ENCODE measurements at places on chromosomes 16 and 17. TPM values are rescaled to one million over a fixed set of nuclear protein-coding genes. Genes with fewer than 3 reads are reported as not detected.
A peak's percentile ranks its signal among the peaks of the same experiment; 100 is the strongest.

- no peak for DNase-seq
Measured at GRCh38 chr16:6725634-6726331, 606.9 kb upstream of the RBFOX1 start.

DNA sequence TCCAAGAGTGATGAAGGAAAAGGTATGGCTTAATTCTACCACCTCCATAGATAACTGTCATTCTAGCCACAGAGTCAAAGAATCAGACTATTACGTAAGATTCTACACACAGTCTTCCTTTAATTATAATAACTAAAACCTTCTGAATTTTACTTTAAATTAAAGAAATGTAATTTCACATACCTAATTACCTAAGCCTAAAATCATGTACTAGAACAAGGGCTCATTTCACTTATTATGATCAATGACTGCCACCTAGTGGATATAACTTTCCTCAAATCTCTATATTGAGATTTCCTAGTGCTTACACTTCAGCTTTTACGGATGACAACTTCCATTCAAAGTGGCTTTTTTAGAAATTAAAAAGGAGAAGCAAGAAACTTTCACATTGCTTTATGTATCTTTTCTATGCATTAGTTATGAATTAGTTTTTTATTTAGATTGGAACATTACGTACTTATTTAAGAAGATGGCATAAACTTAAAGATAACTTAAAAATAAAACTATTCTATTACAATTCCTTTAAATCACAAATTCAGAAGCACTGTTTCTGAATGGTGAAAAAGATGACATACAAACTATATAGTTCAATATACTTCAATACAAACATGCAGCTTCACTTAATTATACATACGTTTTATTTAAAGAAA is 18.2 kb upstream of the ABCA10 start:
- no peak for DNase-seq

GRCh38 chr17:70563281-70563820 is 394.0 kb downstream of the KCNJ2 start:
- DNase-seq: no peak

DNA sequence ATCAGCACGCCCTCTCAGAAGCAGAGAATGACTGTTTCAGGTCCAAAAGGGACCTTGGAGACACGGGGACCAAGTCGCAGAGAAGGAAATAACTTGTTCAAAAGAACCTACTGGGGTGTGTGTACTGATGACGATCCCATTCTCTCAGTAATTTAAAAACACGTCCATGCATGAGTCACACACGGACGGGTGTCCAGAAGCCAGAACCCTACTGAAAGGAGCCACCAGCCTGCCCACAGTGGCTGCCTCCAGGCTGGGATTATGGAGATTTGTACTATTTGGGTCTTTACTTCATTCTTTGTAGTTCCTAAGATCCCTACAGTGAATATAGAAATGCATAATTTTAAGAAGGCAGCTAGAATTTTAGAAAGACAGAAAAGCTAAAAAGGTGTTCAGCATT is 27.8 kb downstream of the TMEM204 start:
- DNase-seq: no peak

DNA sequence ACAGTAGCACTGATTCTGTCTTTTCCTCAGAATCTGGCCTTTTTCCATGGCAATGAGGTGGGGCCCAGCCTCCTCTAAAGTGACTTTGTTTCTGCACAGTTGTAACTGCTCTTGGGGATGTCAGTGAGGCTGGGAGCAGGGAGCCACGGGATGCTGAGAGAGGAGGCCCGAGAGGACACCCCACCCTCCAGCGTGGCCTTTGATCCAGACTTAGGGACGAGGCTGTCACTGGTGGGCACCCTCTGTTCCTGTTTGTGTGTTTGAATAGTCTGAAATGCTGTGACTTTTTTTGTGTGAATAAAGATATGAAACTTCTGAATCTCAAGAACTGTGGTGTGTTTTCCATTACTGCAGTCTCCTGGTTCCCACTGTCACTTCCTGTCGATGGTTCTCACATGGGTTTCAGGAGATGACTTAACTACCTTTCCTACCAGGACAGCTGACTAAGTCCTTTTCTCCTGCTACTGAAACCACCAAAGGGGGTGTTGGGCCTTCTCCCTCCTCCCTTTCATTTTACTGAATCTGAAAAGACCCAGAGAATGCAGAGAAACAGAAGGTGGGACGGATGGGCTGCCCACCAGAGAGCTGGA is 18.6 kb downstream of the KCTD2 start:
- DNase-seq: no peak

DNA sequence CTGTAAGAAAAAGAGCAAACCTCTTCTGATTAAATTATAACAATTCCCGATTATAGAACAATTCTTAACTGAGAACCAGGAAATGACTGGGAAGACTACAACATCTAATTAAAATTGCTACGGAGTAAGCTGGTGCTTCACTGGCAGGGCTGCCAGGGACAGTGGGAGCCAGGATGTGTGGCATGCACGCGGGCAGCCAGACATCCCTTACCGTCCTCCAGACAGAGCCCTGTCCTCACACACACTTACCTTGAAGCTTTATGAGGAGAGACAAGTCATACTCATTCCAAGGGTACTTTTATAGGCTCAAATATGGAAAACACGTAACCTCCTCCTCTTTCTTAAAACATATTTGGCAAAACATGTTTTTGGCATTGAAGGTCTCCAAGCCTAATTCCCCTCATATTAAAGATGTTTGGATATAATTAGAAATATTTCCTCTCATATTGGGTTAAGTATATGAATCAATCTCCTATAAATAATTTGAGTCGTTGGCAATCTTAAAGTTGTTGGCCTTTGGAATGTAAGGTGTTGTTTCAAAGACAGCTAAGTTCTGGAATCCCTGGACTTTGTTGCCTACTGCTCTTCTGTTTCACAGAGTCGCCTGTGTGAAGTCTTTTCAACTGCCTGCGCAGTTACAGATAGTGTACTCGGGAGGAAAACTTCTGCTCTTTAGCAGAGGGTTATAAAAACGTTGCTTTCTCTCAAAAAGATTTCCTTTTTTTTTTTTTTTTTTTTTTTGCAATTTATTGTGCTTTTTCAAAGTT is at the start of gene MYH1:
TSS of gene MYH1 (minus strand) at position 272 of the 767 bp plus-strand sequence. CDS start 1,900 bp downstream, outside the sequence.
- no peak for DNase-seq

GRCh38 chr17:40329839-40330794 is 21.1 kb downstream of the RARA start:
- DNase-seq: no peak

GRCh38 chr16:10922328-10923145 is 19.7 kb downstream of the DEXI start:
- no peak for DNase-seq

DNA sequence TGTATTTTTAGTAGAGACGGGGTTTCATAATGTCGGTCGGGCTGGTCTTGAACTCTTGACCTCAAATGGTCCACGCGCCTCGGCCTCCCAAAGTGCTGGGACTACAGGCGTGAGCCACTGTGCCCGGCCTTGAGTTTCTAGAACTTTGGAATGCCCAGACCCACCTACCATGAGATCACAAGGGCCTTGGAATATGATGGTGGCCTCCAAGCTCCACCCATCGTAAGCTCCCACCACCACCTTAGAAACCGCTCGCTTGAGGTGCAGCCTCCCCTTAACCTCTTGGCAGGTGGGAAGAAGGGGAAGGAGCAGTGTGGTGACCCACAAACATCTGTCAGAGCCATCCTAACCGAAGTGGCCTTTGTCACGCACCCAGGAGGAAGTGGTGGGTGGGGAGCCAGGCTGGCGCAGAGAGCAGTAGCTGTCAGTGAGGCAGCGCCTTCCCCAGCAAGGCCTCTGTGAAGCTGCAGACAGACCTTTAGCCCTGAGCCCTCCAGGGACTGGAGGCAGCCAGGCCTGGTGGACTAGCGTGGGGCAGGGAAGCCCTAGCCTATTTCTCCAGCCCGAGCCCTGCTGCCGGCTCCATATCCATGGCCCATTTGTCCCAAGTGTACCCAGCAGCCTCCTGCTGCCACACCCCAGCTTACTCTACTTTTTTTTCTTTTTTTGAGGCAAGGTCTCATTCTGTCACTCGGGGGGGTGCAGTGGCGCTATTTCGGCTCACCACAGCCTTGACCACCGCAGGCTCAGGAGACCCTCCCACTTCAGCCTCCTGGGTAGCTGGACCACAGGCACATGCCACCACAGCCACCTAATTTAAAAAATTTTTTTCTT is 13.1 kb upstream of the SEPHS2 start:
- DNase-seq: no peak

DNA sequence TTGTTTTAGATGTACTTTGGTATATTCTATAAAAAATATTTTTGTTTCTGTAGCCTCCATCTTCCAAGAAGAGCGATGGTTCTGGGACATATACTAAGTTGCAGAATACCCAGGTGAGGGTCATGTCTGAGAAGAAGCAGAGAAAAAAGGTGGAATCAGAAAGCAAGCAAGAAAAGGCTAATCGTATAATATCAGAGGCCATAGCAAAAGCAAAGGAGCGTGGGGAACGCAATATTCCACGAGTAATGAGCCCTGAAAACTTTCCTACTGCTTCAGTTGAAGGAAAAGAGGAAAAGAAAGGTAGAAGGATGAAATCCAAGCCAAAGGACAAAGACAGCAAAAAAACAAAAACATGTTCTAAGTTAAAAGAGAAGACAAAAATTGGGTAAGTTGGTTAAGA is 154.6 kb downstream of the CHD9 start:
- no peak for DNase-seq

DNA sequence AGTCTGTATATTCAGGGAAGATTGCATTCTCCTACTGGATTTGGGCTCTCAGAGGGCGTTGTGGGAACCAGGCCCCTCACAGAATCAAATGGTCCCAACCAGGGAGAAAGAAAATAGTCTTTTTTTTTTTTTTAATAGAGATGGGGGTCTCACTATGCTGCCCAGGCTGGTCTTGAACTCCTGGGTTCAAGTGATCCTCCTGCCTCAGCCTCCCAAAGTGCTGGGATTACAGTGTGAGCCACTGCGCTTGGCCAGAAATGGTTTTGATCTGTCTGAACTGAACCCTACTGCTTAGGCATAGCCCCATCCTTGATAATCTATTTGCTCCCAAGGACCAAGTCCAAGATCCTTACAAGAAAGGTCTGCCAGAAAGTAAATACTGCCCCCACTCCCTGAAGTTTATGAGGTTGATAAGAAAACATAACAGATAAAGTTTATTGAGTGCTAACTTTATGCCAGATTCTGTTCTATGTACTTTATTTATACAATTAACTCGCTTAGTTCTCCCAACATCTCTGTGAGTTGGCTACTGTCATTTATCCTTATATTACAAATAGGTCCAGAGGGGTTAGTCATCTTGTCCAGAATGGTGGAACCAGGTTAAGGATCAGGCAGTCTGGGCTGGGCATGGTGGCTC is 13.5 kb downstream of the G6PC1 start:
- DNase-seq: no peak

DNA sequence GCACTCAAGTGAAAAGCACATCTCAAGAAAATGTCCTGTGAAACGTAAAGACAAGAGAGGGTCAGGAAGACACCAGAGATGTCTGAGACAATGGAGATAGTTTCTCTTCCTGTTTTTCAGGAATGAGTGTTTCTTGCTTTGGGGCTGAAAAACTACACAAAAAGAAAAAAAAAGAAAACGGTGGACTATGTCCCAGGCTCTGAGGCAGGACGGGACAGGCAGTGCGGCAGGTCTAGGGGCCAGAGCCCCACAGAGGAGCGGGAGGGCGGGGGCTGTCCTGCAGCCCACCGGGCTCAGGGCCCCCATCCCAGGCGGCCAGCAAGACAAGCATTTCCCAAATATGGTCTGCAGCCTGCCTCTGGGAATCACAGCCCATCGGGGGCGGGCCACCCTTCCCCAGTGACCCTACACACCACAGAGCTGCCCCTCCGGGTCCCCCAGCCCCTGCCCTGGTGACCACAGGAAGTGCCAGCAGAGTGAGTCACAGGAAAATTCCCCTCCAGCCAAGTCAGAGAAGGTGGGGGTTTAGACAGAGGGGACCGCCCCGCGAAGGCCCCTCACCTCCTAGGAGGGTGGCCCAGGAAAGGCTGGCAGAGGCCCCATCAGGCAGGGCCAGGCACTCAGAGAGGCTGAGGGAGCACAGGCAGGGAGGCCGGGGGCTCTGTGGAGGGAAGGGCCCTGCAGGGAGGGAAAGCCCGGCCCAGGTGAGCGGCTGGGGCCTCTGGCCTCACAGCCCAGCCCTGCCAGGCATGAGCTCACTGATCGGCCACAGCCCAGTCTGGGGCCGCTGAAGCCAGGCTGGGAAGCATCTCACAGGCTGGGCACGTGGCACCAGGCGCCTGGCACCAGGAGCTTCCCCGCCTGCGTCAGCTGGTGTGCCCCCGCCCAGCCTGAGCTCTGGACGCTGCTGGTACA is 6.3 kb downstream of the BCAR1 start:
- peak; percentile 93 for DNase-seq

- no peak for DNase-seq
Measured at GRCh38 chr16:75647112-75647491, 363 bp downstream of the KARS1 start.

- DNase-seq: no peak
Measured at GRCh38 chr17:56373981-56374833, 219.3 kb upstream of the NOG start.

- no peak for DNase-seq
Measured at GRCh38 chr17:78729641-78730040, 52.4 kb downstream of the CYTH1 start.

GRCh38 chr17:74524653-74525464 is 6.4 kb downstream of the CD300LB start:
- DNase-seq: peak; percentile 53

DNA sequence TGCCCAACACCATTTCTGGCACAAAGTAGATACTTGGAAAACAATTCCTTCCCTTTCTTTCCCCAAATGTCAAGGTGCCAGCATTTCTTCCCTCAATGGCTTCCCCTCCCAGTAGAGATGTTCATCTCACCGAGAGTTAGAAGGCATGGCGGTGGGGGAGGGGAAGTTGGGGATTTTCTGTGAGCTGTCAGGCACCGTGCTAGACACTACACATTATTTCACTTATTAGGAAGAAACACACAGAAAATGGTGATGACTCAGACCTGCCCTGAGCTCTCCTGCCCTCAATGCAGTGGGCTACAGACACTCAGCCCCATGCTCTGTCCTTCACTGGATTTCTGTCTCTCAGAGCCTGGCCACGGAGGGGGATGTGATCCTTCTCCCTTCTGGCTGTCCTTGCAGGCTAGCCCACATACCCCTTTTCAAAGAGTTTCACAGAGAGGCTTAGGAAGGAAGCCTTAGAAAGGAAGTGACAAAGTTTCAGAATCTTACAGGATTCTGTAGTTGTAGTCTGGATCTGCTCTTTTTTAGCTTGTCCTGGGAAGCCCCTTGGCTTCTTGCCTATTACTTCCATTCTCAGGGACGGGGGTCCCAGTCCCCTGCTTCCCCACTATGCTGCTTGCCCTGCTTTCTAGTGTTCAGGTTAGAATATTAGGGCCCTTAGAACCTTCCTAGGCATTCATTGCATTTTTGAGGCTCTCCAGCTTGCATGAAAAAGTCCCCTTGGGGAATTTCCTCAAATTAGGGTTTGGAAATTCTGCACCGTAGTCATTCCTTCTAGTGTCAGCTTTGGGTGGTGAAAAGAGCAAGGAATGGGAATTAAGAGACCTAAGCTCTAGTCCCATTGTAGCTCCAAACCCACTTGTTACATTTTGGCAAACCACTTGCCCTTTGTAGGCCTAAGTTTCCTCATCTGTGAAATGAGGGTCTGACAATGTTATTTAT is 12.2 kb upstream of the CCL5 start:
- no peak for DNase-seq

Gene NECAB2
- total RNA-seq: 1.5 TPM

Gene ANKFN1
- total RNA-seq: 1.3 TPM

Gene TNFSF13
- 26.3 TPM for total RNA-seq
